ENCODE measurements at places on chromosomes 3 and 15.

- no peak for DNase-seq
Measured at GRCh38 chr3:161939918-161940620, 443.5 kb downstream of the OTOL1 start.

DNA sequence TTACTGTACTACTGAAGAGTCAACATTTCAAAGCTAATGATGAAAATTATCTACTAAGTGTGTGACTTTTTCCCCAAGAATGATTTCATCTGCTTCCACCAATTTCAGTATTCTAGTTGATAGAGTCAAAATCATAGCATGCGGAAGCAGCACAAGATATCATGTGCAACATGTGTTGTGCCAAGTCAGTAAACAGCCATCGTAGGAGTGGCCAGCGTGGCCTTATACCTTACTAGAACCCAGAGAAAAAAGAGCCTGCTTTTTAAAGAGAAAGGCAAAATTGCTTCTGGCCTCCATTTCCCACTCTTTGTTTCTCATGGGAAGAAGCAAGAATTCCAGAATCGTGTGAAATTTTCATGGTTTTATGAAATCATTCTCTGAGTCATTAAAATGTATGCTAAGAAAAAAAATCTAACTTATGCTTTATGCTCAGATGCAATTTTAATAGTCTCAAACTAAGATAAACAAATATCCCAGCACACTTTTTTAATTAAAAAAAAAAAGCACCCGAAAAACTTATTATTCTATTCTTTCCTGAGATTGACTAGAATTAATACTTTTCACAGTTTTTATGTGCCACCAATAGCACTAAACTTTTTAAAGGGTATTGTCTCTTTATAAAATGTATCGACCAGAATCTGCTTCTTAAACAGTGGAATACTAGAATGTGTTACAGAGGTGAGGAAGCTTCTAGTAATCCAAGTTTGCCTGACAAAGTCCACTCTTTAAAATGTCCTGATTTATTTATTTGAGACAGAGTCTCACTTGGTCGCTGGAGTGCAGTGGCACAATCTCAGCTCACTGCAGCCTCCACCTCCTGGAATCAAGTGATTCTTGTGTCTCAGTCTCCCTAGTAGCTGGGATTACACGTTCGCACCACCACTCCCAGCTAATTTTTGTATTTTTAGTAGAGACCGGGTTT lies 87.3 kb downstream of the MBNL1 start:
- DNase-seq: no peak

DNA sequence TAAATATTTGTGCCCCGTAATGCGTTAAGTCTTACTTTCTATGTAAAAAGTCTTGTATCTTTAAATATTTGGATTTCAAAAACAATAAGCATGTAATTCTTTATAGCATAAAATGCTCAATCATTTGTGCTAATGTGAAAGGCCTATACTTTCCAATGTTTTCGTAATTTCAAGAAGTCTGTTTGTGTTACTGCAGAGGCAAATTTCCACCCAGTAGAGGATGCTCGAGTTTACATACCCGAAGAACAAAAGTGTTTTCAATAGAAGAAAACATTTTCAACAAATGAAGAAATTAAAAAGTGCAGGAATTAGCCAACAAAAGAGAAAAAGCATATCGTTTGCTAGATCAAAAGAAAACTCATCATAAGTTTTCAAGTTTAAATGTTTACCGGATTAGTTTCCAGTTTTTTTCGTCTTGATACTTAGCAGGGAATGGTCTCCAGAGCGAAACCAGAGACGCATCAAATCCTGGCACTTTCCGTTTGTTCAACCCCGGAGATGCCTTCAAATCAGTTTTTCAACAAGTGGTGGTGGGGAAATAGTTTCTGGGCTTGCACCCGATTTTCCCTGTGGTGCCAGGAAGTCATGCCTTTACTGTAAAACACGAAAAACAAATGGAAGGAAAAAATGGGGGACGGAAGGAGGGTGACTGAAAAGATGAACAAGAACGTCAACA lies 1.0 kb downstream of the CGGBP1 start:
- no peak for DNase-seq

DNA sequence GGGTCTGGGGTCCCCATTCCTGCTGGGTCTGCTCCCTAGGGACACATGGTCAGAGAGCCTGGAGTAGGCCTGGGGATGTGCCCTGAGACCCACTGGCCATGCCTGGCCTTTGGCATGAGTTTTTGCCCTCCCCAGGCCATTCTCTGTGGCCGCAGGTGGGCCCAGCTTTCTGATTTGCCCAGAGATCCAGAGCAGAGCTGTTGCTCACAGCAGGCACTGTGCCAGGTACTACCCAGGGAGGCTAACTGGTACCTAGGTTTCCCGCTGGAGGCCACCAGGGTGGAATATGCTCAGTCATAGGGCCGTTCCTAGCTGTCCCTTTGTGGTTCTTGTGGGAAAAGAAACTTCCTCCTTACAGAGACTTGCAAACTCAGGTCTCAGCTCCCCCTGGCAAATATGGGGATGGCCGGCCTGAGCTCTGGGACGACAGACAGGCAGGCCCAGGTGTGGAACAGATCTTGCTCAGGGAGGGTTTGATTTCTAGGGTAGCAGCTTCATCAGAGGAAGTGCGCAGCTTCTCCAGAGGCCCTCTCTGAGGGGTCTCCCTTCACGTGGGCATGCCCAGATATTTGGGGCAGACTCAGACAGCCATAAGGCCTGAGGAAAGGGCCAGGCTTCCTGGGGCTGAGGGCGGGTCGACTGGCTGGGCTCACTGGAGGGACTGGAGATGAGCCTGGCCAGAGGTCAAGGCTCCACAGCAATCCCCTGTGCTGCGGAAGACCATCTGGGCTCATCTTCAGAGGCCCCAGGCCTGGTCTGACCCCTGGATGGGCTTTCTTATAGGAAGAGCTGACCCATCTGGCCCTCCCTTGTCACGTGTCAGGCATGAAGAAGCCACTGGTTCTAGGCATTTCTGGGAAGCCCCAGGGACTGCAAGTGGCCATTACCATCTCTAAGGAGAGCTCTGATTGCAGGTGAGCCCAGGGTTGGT lies 28.0 kb downstream of the ACAA1 start:
- no peak for DNase-seq

DNA sequence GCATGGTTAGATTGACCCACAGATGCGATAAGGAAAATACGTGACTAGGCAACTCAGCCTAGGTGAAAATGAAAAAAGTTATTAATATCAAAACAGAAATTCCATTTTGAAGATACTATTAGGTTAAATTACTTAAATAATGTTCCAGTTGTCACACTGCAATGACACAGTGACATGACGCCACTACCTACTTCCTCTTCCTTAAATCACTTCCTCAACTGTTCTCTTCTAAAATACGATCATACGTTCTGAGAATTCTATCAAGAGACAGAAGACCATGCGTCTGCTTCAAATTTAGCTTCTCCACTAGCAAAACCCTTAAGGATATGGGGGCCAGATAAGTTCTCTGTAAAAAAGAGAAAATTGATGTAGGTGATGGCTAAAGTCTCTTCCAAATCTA lies 18.2 kb downstream of the CMTM6 start:
- no peak for DNase-seq

DNA sequence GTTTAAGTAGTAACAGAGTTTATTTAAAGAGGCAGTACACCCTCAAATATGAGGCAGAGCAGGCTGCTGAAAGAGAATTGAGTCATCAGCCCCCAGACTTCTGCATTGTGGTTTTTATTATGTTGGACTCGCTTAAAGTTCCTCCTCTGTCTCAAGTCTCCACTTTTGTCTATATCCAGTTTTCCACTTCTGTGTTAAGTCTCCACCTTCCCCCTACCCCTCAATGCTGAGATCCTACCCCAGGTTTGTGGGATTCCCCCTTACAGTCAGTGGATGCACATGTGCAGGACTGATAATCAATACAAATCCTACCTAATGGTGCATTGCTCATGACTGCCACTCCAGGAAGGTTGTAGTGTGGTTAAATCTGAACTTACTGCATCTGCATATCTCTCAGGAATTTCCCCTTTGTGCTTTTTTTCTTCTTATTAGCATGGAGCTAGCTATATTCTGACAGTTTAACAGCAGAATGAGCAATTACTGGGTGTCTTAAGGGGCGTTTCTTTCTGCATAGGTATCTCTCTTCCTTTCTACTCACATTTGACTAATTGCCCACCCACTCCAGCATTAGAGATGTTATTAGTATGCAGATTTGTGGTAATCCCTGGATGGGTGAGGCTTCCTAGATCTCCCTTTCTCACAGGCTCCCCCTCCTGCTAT lies 11.9 kb upstream of the CD200R1L start:
- no peak for DNase-seq

- no peak for DNase-seq
Measured at GRCh38 chr3:107521469-107522059, 1.2 kb upstream of the BBX start.

DNA sequence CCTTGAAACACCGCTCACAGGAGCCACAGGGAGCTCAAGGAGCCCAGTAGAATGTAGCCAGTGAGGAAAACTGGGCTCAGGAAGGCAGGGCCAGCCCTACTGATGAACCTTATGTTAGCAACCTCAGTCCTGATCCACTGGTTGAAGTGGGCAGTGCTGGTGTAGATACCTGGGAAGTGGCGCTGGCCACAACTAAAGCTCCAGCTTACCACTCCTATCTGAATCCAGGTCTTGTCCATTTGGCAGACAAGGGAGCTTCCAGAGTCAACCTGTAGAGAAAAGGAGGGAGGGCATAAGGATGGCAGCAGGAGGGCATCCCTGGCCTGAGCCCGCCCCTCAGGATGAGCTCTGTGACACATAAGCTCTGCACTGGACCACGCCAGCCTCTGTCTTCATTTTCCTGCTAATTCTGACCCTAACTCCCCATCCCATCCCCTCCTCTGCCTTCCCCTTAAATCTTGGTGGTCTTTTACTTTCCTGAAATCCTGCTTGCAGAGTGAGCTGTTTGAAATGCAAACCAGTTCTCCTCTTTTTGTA lies 2.1 kb upstream of the PRSS50 start:
- DNase-seq: no peak

DNA sequence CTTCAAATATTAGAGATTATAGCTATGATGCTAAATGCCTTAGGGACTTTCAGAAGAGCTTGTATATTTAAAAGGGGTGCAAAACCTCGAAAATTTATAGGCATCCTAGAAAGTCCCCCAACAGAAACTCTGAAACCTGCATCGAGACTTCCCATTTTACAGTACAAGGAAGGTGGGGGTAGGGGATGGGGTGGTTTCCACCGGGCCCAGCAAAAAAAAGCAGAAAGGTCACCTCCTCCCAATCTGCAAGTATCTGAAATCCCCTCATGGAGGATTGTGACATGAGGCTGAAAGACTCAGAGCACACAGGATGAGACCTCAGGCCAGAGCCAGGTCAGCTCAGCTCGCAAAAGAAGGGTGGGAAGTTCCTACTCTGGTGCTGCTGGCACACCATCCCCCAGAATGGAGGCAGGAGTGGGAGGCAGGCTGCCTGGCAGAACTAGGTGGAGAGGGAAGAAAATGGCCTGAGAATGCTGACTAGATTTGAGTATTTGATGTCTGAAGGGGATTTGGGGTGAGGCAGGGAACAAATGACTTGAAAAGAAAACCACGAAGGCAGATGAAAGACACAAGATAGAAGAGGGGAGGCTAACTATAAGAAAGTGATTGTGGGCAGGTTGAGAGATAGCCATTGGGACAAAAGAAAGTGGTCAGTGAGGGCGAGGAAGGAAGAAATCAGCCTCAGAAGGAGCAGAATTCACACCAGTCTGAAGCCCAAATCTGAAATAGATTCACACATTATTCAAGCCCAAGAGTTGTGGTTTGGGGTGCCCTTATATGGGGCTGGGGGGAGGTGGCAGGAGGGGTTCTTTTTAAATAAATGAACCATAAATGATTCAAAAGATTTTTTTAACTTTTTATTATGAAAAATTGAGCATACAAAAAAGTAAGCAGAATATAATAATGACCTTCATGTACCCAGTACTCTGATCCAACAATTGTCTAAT lies 22.5 kb upstream of the TSC22D2 start:
- DNase-seq: no peak

DNA sequence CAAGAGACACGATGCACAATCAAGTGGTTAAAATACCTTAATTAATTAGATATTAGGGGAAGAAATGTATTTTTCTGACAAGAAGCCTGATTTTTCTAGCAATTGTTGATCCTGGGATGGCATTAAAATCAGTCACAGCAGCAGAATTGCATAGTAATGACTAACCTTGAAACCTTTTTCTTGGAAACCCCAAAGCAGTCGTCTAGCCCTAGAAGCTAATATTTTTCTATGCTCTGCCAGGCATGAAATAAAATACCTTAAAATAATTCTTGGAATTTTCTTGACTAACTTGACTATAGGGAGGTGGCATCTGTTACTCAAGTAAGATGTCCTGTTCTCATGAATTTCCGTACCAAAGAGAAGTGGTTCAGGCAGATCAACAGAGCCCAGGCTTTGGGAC lies 204.1 kb downstream of the THRB start:
- DNase-seq: no peak

- DNase-seq: no peak
Measured at GRCh38 chr3:180615954-180616353, 14.0 kb downstream of the TTC14 start.

- DNase-seq: no peak
Measured at GRCh38 chr3:183619010-183619409, 16.4 kb upstream of the KLHL24 start.

GRCh38 chr3:58524326-58524888 lies 12.6 kb downstream of the ACOX2 start:
- no peak for DNase-seq

DNA sequence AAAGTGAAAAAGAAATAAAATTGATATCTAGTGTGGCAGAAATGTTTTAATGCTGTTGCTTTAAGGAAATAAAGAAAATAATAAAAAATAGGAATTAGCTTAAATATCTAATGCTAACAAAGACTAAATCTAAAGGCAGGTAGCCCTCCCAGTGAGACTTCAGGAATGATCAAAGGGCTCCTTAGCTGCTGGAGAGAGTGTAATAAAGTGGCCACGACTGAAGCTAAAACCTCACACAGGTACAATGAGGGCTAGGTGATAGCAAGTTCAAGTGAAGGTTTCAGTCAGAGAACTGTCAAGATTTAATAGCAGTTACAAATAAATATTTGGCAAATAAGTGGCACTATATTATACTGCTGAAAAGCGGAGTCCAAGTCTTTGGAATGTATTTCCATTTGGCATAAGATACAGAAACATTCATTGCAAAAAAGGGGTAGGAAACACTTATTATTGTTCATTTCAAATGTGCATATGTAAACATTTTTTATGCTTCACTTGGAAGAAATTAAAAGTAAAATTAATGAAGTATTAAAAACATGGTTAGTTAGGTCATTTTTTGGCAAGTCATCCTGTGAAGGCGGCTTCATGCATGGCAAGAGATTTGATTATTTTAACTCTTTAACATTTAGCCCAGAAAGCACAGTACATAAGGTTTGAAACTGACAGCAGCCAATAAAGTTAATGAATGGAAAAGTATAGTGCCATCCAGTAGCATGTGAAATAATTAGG lies 168.2 kb downstream of the ECT2 start:
- no peak for DNase-seq

DNA sequence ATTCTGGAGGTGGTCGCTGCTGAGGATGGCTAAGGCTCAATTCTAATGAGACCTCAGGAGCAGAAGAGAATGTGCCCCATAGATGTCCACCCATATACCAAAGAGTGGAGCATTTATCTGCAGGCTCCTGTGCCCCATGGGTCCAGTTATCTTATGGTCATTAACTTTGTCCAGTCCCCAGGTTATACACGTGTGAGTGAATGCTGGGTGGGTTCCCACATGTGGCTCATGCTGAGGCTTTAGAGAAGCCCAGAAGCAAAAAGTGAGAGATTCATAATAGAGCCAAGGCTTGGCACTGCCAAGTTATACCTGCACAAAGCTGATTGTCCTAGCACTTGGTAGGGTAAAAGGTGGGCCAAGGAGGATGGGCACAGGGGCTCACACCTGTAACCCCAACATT lies 30.0 kb upstream of the MINAR1 start:
- no peak for DNase-seq

Data from GM19239 (cell line).